ENCODE measurements at places on chromosomes 16 and 17.

DNA sequence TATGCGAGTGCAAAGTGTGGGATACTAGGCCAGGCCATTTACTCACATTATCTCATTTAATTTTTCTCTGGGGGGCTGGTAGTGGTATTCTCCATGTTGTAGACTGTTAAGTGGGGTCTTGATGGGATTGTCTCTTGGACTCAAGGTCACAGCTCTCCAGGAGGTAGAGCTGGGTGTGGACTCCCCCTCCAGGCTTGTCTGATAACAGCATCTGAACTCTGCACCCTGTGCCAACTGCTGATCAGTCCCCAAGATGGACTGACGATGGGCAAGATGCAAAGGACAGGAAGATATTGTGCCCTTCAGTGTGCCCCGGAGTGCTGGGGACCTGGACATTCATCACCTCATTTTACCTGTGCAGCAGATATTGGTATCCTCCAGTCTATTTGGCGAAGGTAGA, 147.8 kb downstream of the MSI2 start:
- no peak for DNase-seq

GRCh38 chr16:1980030-1980769, 1.1 kb downstream of the NOXO1 start:
- no peak for DNase-seq

- DNase-seq, result no peak
Observed at GRCh38 chr16:17403156-17403809, 67.5 kb downstream of the XYLT1 start.

GRCh38 chr16:84599521-84600202, 18.2 kb downstream of the COTL1 start:
- DNase-seq, result peak; percentile 77

GRCh38 chr17:55254375-55254774, 10.4 kb upstream of the HLF start:
- DNase-seq, result no peak

DNA sequence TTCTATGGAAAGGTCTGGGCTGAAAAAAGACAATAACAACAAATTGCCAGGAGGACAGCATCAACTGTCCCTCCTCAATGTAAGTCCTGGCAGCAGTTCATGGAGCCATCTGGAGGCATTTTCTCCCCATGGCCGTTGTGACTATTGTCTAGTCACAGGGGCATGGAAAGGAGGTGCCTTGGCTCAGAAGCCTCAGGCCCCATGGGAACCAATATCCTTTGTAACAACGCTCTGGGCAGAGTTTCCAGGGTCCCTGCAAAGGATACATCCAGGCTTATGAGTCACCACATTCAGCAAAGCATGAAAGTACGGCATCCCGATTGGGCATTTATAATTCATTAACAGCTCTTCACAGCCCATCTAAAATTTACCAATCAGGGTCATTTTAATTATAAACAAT, 85.2 kb downstream of the GLG1 start:
- DNase-seq, result no peak

- no peak for DNase-seq
Observed at GRCh38 chr17:37564252-37564651, 45.0 kb downstream of the SYNRG start.

- DNase-seq, result no peak
Observed at GRCh38 chr16:28513484-28514181, 7.0 kb upstream of the IL27 start.

DNA sequence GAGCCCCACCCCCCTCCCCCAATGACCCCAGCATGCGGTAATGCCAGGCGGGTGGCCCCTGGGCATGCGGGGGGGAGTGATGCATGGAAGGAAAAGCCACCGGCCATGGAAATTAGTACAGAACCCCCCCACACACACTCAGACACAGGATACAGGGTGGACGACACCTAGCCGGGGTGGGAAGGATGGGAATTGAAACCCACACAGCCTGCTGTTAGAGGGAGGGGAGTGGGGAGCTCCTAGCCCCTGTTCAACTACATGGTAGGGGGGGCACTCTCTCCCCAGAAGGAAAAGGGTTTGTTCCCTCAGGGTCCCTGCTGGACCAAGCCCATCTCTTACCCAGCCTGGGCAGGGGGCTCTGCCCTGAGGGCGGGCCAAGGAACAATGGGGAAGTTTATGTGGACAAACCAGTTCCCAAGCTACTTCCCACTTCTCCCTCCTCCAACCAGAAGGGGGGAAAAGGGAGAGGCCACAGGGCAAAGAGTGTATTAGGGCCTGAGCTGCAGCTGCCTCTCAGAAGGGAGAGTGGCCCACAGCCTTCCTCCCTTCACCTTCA, 5.2 kb downstream of the TMUB2 start:
- DNase-seq, result no peak

DNA sequence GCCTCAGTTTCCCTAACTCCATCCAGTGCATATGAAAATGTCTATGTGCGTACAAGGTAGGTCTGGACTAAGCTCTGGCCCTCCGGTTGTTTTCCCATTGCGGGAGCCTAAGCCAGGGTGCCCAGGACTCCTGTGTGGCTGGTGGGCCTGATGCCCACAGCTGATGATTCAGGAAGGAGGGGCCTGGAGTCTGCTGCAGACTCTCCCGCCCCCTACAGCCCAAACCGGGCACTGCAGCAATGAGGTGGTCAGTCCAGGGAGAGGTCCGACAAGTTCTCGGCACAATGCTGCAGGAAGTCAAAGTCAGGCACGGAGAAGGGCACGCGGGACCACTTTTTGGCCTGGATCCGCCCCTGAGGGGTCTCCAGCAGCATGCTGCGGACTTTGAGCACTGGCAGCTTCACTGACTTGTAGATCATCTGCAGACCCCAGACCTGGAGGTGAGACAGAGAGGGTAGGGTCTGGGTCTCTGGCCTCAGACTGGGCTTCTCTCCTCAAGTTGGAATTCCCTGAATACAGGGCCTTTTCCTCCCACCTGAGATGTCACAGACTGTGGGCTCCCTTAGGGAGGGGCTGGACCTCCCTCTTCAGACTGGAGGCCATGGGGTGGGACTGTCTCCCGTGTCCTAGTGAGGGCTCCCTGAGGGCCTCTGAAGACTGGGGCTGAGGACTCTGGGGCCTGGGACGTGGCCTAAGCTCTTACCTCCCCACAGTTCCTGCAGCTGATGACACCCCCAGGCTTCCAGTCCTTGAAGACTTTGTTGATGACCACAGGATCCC, 3.4 kb upstream of the ZNF385C start:
- DNase-seq, result peak; percentile 59

DNA sequence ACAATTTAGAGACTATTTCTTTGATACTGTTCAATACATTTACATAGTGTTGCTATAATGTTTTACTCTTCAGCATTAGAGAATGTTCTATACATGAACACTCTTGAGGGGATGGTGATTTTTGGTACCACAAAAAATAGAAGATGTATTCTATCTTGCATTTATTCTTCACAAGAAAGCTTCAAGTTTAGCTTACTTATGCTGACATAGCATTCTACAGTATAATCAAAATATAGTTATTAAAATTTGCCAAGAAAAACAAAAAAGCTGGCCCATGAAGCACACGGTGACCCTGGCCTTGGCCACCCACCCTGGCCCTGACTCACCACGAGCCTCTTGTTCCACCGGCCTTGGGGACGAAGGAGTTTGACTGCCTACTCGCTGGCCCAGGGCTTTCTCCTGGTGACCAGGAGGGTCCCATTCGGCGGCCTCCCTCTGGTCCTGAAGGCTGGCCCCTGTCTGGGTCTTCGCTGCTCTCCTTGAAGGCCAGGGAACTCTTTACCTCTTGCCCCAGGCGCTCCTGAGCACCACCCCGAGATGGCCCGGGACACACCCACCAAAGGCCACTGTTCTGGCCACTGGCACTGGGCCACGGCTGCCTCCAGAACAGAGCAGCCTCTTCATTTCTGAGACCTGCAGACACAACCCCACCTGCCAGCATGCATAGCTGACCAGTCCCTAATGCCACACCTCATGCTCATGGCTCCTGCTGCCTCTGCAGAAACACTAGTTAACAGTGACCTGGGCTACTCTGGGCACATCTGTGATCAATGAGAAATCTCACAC, 22.5 kb upstream of the ICAM2 start:
- no peak for DNase-seq

DNA sequence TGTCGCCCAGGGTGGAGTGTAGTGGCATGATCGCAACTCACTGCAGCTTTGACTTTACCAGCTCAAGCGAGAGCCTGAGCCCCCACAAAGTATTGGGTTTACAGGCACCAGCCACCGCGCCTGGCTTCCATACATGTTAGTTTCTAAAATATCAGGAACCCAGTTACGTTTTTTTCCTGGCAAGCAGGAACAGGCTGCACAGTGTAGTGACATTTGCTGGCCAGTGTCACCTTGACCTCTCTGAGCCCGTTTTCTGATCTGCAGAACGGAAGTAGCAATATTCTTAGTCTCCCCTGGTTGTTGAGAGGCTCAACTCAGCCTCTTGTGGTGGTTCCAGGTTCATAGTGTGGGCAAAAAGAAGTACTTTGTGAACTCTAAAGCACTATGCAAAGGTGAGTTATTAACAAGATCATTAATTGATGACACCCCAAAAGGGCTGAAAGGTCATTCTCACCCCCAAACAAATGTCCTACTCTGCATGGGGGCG, 15.6 kb downstream of the IGF2BP1 start:
- no peak for DNase-seq

GRCh38 chr17:661509-661908, 53.1 kb downstream of the VPS53 start:
- peak; percentile 16 for DNase-seq

- DNase-seq, result no peak
Observed at GRCh38 chr16:4663465-4663776, 29.9 kb upstream of the NUDT16L1 start.

DNA sequence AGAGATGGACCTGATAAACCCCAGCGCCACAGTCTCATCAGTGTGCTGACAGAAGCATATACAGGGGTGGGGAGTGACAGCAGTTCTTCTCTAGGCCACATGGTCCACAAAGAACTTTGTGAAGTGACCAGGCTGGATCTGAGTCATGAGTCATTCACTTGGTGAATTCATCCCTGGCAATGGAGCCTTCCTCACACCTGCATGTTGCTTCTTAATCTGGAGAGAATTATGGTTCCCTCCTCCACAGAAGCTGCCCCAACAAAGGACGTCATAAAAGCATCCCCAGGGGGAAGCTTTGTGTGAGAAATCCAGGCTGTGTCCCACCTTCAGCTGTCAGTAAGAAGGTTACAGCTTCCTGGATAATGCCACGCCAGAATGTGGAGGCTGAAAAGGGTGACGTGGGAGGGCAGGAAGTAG, 215.6 kb upstream of the MAF start:
- no peak for DNase-seq

DNA sequence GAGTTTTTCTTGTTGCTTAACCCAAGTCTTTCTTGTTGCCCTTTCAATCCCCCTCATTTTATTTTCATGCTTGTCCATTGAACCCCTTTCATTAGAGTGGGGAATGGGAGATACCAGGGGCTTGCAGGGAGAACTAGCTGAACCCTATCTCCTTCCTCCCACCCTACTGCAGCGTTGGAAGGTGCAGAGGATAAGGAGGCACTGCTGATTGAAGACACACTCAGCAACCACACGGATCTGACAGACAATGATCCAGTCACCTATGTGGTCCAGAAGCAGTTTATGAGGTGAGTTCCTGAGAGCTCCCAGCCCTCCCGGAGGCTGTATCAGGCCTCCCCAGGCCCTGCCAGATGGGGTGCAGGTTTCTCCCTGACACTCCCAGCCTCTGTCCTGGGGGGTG, 32.5 kb downstream of the ANKRD40 start:
- DNase-seq, result no peak

DNA sequence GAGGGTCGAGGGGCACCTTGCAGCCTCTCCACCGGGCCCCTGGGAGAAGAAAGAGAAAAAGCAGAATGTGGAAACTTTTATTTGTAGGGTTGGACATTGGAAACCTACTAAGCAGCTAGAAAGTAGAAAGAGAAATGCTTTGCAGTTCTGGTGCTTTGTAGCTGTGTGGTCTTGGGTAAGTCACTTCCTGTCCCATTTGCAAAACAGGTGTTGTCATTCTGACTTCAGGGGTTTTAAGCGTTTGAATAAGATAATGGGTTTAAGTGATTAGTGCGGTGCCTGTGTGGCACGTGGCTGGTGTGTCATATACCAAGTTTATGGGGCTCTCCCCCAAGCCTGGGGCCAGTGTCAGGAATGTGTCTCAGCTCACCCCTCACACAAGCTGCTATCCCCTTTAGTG, 1.6 kb downstream of the CA4 start:
- DNase-seq, result peak; percentile 36

Data from B cell (primary cell).